Naive thymus-derived CD4-positive, alpha-beta T cell (primary cell): ENCODE measurements at places on chromosomes 3 and 15. TPM values are rescaled to one million over a fixed set of nuclear protein-coding genes. Genes with fewer than 3 reads are reported as not detected.
A peak's percentile ranks its signal among the peaks of the same experiment; 100 is the strongest.

USP4 gene
- 135 TPM for total RNA-seq

PLCH1 gene
- total RNA-seq, result 0.56 TPM in 2 replicates

DNA sequence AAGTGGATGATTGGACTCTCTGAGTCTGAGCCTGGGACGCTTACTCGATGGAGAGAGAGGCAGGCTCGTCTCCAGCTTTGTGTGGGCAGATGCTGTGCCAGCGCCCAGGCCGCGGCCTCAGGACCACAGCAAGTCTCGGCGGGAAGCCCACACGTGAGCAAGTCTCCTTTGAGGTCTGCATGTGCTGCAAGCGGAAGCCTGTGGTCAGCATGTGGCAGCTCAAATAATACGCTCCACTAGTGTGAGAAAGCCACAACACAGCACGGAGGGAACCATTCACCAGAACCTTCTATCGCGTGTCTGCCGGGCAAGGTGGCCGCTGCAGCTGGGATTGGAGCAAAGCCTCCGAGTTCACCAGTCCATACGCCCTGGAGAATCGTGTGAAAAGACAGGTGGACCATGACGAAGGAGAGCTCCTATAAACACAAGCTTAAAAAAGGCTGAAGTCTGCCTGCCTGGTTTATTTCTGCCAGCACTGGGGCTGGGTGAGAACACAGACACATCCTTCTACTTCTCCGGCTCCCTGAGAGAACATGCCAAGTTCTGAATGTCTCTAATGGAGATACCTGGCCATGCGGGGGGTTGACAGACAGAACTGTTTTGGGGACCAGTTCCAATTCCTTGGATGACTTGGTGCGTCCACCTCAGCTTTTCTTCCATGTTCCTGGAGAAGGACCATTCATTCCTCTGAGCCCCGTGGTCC is 82.0 kb upstream of the LRIG1 start:
- DNase-seq, result peak; percentile 48

BTBD1 gene
- 35.0 TPM for total RNA-seq
